ENCODE measurements at places on chromosomes 12 and 14. TPM values are rescaled to one million over a fixed set of nuclear protein-coding genes. Genes with fewer than 3 reads are reported as not detected.

GRCh38 chr14:104392001-104392395 lies 187.6 kb upstream of the C14orf180 start:
- H3K4me3 ChIP-seq: no peak overlapping the region
- no peak for DNase-seq
- no peaks in the 10 kb centered on the region for H3K36me3 ChIP-seq
- no peaks in the 10 kb centered on the region for H3K27me3 ChIP-seq
- no peak overlapping the region for H3K27ac ChIP-seq

DNA sequence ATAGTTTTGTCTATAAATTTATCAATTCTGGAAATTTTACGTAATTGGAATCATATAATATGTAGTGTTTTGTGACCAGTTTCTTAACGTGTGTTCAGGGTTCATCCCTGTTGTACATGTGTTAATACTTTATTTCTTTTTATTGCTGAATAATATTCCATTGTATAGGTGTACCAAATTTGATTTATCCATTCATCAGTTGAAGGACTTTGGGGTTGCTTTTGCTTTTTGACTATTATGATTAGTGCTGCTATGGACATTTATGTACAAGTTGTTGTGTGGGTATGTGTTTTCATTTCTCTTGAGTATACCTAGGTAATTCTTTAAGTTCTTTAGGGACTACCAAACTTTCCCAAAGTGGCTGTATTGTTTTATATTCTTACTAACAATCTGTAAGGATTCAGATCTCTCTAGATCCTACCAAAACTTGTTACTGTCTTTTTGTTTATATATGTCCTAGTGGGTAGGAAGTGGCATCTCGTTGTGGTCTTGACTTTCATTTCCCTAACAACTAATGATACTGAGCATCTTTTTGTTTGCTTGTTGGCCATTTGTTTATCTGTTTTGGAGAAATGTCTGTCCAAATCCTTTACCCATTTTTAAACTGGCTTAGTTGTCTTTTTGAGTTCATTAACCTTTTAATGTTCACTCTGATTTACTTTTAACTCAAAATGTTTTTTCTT lies 14.9 kb downstream of the VRK1 start:
- H3K27ac ChIP-seq: no peak overlapping the region
- DNase-seq: no peak
- H3K36me3 ChIP-seq: no peaks in the 10 kb centered on the region

GRCh38 chr12:4041187-4041885 lies 168.1 kb upstream of the PARP11 start:
- no peak overlapping the region for H3K27ac ChIP-seq
- no peaks in the 10 kb centered on the region for H3K4me1 ChIP-seq
- no peaks in the 10 kb centered on the region for H3K36me3 ChIP-seq
- no peak overlapping the region for H3K4me3 ChIP-seq

- peaks cover 7% of the 10 kb centered on the region for H3K4me1 ChIP-seq
- DNase-seq: no peak
- no peaks in the 10 kb centered on the region for H3K36me3 ChIP-seq
Measured at GRCh38 chr12:1091350-1091749, 100.3 kb downstream of the ERC1 start.

DNA sequence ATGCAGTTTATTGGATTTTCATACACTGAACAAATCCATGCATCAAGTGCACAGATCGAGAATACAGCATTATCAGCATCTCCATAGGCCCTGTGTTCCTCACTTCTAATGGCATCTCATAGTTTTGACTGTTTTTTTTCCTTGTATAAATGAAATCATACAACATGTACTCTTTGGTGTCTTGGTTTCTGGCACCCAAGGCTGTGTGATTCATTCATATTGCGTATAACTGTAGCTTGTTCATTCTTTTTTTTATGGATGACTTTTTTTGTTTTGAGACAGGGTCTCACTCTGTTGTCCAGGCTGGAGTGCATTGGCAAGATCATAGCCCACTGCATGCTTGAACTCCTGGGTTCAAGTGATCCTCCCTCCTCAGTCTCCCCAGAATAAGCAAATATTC lies 14.3 kb downstream of the RASSF8 start:
- no peak overlapping the region for H3K27ac ChIP-seq
- H3K4me3 ChIP-seq: no peak overlapping the region
- no peaks in the 10 kb centered on the region for H3K27me3 ChIP-seq
- peaks cover 53% of the 10 kb centered on the region for H3K4me1 ChIP-seq
- no peak for DNase-seq

- H3K4me3 ChIP-seq: peak overlapping the region; percentile 95
- H3K4me1 ChIP-seq: peaks cover 24% of the 10 kb centered on the region
- H3K27ac ChIP-seq: peak overlapping the region; percentile 94
- H3K27me3 ChIP-seq: no peaks in the 10 kb centered on the region
- DNase-seq: no peak
Measured at GRCh38 chr14:49769581-49770211, 1.7 kb downstream of the KLHDC2 start.

DNA sequence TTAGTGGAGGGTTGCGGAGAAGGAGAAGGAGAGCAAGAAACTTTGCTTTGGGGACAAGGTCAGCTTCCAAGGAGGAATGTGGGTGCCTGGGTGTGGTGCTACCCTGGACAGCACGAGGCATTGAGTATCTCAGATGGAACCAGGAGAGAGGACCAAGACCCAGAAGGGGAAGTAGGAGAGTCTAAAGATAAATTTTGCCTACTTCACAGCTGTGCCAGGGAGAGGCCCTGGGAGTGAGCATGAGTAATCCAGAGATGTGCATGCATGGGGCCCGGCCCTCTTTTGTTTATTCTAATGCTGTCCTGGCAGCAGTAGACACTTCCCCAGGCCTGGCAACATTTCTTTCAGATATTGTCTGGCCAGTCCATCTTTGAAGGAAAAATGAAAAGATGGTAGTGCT lies 49.5 kb upstream of the GNPNAT1 start:
- H3K4me1 ChIP-seq: peaks cover 5% of the 10 kb centered on the region
- H3K27me3 ChIP-seq: no peaks in the 10 kb centered on the region
- no peaks in the 10 kb centered on the region for H3K36me3 ChIP-seq
- no peak for DNase-seq

DNA sequence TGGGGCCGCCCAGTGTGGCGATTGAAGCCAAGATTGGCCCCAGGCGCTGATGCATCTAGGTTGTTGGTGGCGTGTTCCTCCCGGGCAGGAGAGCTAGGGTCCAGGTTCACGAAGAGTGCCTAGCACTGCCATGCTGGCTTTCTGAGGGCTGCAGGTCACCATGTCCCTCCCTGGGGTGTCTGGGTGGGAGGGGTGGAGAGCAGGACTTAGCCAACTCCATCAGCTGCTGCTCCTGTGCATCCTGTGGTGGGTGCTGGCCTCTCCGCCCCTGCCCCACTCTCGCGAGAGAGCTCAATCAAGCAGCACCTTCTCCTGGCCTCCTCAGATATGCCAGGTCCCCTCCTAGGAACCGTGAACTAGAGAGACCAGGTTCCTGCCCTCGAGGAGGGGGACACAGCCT lies 1.8 kb downstream of the TRMT61A start:
- no peaks in the 10 kb centered on the region for H3K27me3 ChIP-seq
- DNase-seq: no peak
- no peak overlapping the region for H3K4me3 ChIP-seq
- H3K36me3 ChIP-seq: peaks cover 44% of the 10 kb centered on the region
- H3K4me1 ChIP-seq: peaks cover 19% of the 10 kb centered on the region

DNA sequence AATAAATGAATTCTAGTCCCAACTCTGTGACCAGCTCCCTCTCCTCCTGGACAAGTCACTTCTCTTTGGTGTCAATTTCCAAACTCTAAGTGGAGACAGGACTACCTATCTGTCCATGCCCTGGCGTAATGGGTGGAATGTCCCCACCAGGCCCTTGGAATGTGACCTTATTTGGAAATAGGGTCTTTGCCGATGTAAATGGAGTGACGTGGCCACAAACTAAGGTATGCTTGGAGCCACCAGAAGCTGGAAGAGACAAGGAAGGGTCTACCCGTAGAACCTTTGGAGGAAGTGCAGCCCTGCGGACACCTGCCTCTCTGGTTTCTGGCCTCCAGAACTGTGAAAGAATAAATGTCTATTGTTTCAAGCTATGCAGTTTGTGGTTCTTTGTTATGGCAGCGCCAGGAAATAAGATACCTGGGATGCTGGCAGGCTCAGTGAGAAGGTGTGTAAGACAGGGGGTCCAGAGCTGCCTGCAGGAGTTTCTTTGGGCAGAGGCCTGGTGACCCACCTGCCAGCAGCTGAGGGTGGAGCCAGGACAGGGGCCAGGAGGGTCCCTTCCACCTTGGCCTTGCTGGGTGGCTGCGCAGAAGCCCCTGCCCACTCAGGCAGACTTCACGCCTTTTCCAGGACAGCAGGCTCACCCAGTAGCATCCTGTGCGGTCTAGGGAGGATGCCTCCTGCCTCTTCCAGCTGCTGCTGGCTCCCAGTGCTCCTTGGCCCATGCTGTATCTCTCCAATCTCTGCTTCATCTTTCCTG lies 45.8 kb downstream of the ARL6IP4 start:
- no peak overlapping the region for H3K4me3 ChIP-seq
- H3K4me1 ChIP-seq: no peaks in the 10 kb centered on the region
- no peaks in the 10 kb centered on the region for H3K27me3 ChIP-seq
- no peak overlapping the region for H3K27ac ChIP-seq
- no peak for DNase-seq

GRCh38 chr14:68523989-68524725 lies 268.7 kb downstream of the ZFP36L1 start:
- DNase-seq: no peak
- no peak overlapping the region for H3K4me3 ChIP-seq
- H3K27ac ChIP-seq: peak overlapping the region; percentile 21
- no peaks in the 10 kb centered on the region for H3K36me3 ChIP-seq

DNA sequence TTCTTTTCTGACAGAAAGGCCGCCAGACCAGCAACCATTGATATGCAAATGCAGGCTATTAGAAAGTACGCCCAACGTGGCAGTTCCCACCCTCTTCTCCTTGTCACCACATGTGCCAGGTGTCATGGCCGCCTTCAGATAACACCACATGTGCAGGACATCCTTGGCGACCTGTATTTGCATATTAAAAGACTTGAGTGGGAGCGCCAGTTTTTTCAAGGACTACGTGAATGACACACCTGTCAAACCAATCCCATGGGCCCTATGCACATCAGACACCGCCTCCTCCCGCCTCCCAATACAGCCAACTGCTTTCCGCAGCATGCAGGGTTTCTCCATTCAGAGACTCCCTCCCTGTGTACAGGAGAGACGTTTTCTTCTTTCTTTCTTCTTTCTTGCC lies 318.6 kb upstream of the FAR2 start:
- H3K27me3 ChIP-seq: no peaks in the 10 kb centered on the region
- no peak overlapping the region for H3K27ac ChIP-seq
- no peaks in the 10 kb centered on the region for H3K36me3 ChIP-seq
- no peaks in the 10 kb centered on the region for H3K4me1 ChIP-seq
- no peak overlapping the region for H3K4me3 ChIP-seq

DNA sequence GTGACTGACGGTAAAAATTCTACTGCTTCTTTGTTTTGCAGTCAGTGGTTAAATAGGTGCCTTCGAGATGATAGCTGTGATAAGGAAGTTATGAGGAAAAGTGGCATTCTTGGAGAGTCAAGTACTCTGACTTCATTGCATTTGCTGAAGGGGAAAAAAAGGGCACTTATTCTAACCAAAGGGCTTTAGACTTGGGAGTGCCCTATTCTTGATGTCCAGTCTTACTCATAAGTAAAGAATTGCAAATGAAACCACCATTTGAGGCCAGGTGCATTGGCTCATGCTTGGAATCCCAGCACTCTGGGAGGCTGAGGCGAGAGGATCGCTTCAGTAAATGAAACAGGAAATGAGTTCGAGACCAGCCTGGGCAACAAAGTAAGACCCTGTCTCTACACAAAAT lies 40.3 kb downstream of the BRAP start:
- H3K4me3 ChIP-seq: no peak overlapping the region
- no peak for DNase-seq
- H3K27ac ChIP-seq: no peak overlapping the region
- H3K36me3 ChIP-seq: peaks cover 98% of the 10 kb centered on the region
- no peaks in the 10 kb centered on the region for H3K27me3 ChIP-seq

GRCh38 chr12:85357609-85358008 lies 77.6 kb downstream of the ALX1 start:
- no peaks in the 10 kb centered on the region for H3K27me3 ChIP-seq
- DNase-seq: no peak
- H3K27ac ChIP-seq: no peak overlapping the region
- no peaks in the 10 kb centered on the region for H3K36me3 ChIP-seq
- no peaks in the 10 kb centered on the region for H3K4me1 ChIP-seq

DNA sequence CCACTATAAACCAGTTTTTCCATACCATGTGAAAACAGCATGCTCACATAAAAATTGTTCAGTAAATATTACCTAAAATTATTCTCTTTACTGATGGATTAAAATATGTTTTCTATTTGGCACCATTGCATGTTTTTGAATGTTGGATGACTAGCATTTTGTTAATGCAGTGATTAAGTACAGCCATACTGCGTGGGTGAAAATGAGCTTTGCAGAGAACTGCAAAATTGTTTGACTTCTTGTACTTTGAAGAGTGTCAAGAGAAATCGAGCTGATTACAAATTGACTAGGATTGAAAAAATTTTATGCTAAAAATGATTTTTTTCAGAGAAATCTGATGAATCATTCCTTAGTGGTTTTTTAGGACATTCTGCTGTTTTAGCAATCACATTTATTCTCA lies 452.9 kb downstream of the RPL10L start:
- no peaks in the 10 kb centered on the region for H3K4me1 ChIP-seq
- H3K4me3 ChIP-seq: no peak overlapping the region
- no peak for DNase-seq
- H3K27me3 ChIP-seq: no peaks in the 10 kb centered on the region

DNA sequence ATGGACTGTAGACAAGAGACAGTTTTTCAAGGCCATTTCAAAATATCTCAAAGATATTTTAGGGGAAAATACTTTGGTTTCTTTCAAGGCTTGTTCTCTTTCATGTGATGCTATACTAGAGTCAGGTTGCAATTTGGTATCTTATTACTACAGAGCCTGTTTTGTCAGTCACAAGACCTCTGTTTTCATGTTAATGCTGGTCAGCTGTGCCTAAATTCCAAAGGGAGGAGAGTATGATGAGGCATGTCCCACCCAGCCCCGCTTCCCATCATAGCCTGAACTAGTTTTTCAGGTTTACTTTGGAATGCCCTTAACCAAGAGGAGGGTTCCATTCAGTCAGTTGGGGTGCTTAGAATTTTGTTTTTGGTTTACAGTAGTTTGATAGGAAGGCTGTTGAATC lies 52.6 kb downstream of the GPHB5 start:
- no peak overlapping the region for H3K4me3 ChIP-seq
- no peaks in the 10 kb centered on the region for H3K27me3 ChIP-seq
- no peak for DNase-seq
- no peak overlapping the region for H3K27ac ChIP-seq
- no peaks in the 10 kb centered on the region for H3K4me1 ChIP-seq
- H3K36me3 ChIP-seq: no peaks in the 10 kb centered on the region

GRCh38 chr12:46815809-46816208 lies 10.0 kb downstream of the SLC38A4 start:
- no peaks in the 10 kb centered on the region for H3K4me1 ChIP-seq
- no peak overlapping the region for H3K4me3 ChIP-seq
- no peaks in the 10 kb centered on the region for H3K27me3 ChIP-seq

DNA sequence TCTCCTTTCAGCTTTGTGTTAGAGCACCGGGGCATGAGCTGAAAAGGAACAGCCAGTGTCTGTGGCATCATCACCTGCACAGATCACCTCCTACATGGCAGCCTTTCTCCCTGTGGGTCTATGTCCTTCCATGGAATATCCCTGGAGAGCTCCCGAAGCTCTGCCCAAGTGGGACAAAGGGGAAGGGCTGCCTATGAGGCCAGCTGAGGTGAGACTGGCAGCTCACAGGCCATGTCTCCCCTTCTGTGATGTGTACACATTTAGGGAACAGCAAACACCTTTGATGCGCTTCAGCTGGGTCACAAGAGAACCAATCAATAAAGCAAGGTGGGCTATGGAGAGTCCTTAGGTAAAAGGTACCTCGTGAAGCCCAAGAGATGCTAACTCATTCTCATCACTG lies 4.1 kb downstream of the PROX2 start:
- H3K27ac ChIP-seq: no peak overlapping the region
- no peaks in the 10 kb centered on the region for H3K4me1 ChIP-seq
- H3K4me3 ChIP-seq: no peak overlapping the region

Gene GDF3
- total RNA-seq: not detected

Gene CD163L1
- total RNA-seq: 2.3 TPM

Gene LTBP2
- total RNA-seq: 11.8 TPM

Gene ANKS1B
- 3.7 TPM for total RNA-seq
